ENCODE measurements at places on chromosomes 3 and 15.

DNA sequence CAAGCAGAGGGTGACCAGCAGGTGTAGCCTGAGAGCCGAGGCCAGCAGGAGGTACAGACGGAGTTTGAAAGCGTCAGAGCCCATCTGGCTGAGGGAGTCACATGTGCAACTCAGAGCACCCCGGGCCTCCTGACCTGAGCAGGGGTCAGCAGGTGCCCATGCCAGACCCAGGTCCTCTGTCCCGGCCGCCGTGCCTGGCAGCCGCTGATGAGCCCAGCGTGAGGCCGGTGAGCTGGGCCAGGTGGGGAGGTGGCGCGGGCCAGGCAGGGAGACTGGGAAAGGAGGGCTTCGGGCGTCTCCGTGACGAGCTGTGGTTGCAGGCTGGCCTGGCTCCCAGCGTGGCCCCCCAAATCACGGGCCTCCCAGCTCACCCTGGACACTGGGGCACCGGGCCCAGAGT lies 130.9 kb downstream of the CHSY1 start:
- DNase-seq, result no peak

DNA sequence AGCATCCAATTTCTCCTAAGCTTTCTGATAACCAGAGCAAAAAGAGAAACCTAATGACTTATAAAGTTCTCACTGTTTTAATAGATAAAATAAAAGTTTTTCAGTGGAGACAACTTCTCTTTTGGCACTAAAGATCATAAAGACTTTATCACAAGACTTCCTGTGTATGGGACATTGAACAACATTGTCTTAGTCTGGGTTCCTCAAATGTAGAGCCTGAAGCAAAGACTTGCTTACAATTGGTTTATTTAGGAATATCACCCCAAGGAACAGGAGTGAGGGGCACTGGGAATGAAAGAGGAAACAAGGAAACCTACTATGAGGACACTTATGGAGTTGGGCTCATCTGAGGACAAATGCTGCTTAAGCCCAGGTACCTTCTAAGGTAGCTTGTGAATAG lies 127.4 kb downstream of the B3GALNT1 start:
- DNase-seq, result no peak

GRCh38 chr3:36763850-36764703 lies at the start of gene DCLK3:
Gene DCLK3, minus strand, starts transcription at chr3:36764553. Its CDS starts 290 bp downstream, at chr3:36764263.
- no peak for DNase-seq

- no peak for DNase-seq
These were observed 58.1 kb upstream of the P3H2 start for GRCh38 chr3:190178779-190179178.

- DNase-seq, result no peak
These were observed 85.0 kb downstream of the CLSTN2 start for GRCh38 chr3:140019946-140020345.

DNA sequence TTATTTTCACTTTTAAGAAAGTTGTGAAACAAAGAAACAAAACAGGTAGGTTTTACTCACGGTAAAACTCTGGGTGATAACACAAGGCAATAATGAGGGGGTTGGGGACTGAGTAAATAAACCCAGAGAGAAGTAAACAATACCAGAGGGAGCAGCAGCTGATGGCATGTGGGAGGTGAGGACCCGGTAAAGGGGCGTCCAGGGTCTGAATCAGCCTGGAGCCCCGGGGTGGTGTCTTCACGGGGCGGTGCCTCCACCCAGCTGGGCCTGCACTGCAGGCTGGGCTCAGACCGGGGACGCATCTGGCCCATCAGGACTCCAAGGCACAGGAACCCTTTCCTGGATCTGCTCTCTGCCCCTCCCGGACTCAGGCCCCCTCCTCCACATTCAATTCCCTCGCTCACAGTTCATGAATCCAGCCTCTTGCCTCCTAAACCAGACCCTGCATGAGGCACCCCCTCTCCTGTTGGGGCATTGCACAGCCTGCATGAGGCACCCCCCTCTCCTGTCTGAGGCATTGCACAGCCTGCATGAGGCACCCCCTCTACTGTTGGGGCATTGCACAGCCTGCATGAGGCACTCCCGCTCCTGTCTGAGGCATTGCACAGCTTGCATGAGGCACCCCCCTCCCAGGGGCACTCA lies 73.9 kb upstream of the MFGE8 start:
- no peak for DNase-seq

DNA sequence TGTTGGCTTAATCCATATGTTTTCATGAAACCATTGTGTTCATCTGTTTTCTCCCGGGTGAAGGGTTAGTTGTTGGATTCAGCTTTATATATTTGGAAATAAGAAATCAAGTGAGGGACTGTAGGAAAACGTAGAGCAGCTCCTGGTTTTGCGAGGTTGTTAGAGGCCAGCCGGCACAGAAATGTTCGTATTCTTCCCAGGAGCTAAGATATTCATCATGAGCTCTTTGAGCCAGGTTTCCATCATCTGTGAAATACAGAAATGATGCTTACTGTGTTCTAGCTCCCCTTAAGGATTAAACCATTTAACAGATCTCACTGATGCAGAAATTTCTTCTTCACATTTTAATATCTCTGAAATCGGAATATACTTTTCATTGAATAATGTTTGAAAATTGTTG lies 235.5 kb downstream of the PTPRG start:
- DNase-seq, result no peak

- DNase-seq, result no peak
These were observed 217.7 kb upstream of the CGNL1 start for GRCh38 chr15:57158589-57158988.

DNA sequence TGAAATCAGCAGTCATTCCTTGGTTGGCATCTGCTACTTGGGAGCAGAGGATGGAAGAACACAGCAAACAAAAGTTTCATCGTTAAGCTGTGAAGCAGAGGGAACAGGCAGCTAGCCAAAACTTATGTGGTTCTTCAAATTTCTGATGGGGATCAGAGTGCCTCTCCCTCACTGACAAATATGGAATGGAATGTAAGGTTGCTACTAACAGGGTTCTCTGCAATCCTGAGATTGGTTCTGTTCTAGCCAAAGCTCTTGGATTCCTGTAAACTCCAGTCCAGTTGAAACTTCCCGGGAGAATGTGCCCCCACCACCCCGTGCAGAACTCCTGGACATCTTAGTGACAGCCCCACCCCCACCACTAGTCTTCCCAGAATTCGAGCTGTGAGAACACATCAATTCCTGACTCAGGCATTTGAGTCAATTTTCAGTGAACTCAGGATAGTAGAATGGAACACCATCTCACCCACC lies 55.9 kb upstream of the PHLDB2 start:
- DNase-seq, result no peak

GRCh38 chr3:52302426-52303145 lies 13.5 kb upstream of the DNAH1 start:
- no peak for DNase-seq

DNA sequence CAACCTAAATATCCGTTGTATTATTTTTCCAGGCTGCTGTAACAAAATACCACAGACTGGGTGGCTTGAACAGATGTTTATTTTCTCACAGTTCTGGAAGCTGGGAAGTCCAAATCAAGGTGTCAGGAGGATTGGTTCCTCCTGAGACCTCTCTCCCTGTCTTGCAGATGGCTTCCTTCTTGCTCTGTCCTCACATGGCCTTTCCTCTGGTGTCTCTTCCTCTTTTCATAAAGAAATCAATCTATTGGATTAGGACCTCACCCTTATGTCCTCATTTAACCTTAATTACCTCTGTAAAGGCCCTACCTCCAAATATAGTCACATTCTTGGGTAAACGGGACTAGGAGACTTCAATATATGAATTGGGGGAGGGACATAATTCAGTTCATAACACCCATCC lies 89.2 kb upstream of the PLCL2 start:
- DNase-seq, result no peak

GRCh38 chr3:191380001-191380400 lies 49.7 kb upstream of the UTS2B start:
- DNase-seq, result no peak

DNA sequence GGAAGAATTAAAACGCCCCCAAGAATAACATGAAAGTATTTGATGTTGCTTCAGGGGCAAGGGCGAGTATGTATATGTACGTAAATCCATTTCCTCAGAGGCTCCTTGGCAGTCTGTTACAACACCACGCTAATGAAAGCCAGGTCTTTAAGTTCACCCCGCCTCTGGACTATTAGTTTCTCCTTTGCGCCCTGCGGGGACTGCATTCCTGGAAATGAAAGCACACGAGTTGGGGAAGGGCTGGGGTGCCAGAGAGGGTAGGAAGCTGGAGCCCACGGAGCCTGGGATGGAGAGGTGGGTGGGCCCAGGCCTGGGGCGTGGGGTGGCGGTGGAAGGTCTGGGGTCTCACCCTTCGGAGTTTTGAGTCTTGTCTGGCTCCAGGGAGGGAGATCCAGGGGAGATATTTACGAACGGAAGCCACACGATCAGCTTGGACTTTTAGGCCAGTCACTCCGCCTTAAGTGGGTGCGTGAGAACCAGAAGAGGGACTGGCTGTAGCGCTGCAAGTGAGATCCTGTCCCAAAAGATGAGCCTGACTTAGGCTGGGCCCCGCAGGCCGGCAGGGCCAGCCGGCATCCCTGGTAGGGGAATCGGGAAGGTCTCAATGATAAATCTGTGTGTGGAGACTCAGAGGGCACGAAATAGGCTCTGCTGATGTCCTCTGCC lies 1.6 kb upstream of the PLCL2 start:
- no peak for DNase-seq

DNA sequence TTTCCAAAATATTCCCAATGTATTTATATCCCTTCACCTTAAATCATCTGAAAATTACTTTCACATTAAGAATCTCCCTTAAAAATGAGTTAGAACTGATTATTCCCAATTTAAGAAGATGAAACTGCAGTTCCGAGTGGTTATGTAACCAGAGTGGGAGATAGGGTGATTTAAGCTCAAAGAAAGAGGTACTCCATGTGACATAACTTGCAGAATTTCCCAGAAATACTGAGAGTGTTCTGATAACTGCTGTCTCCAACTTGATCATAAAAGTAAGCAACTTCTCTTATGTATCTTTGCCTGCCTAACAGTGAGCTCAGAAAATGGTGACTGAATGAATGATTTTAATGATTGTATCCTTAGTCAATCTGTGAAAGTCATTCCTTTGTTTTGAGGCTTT lies 32.3 kb downstream of the ARRDC4 start:
- no peak for DNase-seq

DNA sequence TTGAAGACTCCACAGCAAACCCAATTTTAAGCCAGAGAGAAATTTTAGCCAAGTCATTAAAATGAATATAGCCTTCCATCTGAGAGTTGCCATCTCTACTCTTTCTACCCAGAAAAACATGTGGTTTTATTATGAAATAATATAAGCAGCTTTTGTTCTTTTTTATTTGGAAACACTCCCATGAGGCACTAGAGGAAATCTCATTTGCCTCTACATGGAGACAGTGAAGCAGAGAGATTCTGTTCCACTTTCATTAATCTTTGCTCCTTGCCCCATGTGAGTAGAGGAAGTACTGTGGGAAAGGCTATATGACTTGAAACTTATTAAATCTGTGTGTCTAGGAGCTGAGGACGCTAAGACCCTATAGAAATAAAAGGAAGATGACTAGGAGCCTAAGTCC lies 111.1 kb downstream of the P3H2 start:
- no peak for DNase-seq

- no peak for DNase-seq
These were observed 131.3 kb downstream of the FAM43A start for GRCh38 chr3:194816748-194817591.

- peak; percentile 28 for DNase-seq
These were observed 799 bp downstream of the VPS33B start for GRCh38 chr15:91021516-91022074.

GRCh38 chr3:86973440-86973839 lies 17.5 kb downstream of the VGLL3 start:
- no peak for DNase-seq

- no peak for DNase-seq
These were observed 7.4 kb upstream of the IQSEC1 start for GRCh38 chr3:13080591-13080990.

Data from kidney capillary endothelial cell (primary cell).